Kasumi-1 (cell line): ENCODE measurements at places on chromosomes 1 and 21.

- DNase-seq, result no peak
Measured at GRCh38 chr1:210457568-210457967, 128.9 kb downstream of the HHAT start.

DNA sequence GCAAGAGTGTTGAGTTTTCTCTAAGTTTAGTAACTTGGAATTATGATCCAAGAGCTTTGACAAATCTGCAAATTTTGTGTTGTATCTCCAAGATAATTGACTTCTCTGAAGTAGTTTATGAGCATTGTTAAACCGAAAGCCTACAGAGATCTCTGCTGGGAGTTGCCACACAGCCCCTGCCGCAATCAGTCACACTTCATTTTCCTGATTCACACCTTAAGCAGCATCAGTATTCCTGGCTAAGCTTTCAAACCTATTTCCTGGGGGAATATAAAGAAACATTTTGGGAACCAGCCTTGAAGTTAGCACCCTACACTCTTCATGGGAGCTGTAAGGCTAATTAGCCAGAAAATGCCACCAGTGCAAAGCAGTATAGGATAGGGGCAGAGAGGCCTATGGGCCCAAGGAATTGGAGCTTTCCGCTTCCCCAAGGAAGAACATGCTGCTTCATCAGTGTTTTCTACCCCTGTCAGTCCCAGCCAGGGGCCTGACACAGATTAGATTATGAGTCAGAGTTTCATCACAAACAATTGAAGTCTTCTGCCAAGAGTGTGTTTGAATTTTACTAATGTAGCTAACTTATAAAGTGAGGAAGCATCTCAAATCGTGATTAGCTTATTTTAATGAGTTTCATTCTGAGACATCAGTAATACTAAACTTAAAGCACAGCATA lies 23.2 kb upstream of the CACYBP start:
- no peak for DNase-seq

GRCh38 chr1:213987927-213988506 lies at the start of gene PROX1:
TSS of gene PROX1 (plus strand) at chr1:213987973. CDS start at chr1:213996536, 8,563 bp downstream.
- DNase-seq, result no peak

DNA sequence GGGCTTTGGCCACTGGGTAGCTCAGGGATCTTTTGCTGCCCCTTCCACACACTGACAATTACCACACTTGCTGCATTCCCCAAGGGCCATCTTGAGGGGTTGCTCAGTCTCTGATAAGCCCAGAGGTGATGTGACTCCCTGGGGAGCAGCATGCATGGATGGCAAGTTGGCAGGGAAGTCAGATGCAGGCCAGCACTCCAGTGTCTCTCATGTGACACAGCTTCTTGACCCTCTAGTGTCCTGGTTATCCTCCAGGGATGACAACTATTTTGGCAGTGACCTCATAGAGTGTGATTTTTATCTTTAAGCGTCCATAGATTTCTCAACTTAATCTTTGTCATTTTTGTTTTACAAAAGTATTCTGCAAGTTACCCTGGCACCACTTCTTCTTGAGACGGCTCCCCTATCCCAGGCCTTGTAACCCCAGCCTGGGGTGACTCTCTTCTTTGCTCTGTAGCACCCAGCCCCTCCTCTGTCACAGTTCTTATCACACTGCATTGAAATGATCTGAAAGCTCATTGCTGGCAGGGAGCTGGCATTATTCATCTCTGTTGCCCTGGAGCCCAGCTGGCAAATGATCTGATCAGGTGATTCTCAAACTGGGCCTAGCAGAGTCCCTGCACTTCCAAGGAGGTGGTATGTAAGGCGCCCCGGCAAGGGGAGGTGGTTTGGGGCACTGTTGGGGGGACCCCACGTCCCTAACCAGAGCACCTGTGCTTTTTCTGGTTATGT lies 72.6 kb downstream of the TENT5C start:
- DNase-seq, result no peak

GRCh38 chr1:156212833-156213643 lies at the start of gene PMF1:
TSS of gene PMF1 (plus strand) at chr1:156213007. CDS start at chr1:156213016, 9 bp downstream.
- DNase-seq, result peak; percentile 95

DNA sequence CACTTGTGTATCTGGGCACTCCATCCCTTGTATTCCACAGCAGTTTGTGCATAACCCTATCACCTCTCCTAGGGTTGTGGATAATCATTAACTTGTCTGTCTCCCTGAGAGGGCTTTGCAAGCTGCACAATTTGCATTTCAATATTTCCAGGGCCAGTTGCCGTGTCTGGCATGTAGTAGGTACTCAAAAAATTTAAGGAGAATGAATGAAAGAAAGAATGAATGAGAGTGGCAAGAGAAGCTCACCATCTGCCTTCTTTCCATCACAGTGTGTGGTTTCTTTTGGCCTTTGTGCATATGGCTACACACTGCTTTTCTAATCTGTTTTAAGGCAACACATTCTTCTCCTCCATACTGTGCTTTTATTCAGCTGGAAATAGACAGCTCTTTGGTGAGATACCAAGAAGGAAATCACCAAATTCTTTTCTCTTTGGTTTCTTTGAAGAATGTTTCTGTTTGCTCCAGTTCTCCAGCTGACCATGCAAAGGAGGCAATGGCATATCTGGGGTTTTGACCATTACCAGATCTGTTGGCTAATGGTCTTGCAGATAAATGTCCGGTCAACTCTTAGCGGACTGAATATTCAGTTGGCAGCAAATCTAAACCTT lies 49.4 kb downstream of the NGF start:
- DNase-seq, result no peak

GRCh38 chr1:184577319-184577718 lies 177.3 kb downstream of the EDEM3 start:
- DNase-seq, result no peak

- no peak for DNase-seq
Measured at GRCh38 chr1:2242814-2243725, 15.0 kb downstream of the SKI start.

- DNase-seq, result no peak
Measured at GRCh38 chr1:151504252-151504651, 6.9 kb upstream of the CGN start.

DNA sequence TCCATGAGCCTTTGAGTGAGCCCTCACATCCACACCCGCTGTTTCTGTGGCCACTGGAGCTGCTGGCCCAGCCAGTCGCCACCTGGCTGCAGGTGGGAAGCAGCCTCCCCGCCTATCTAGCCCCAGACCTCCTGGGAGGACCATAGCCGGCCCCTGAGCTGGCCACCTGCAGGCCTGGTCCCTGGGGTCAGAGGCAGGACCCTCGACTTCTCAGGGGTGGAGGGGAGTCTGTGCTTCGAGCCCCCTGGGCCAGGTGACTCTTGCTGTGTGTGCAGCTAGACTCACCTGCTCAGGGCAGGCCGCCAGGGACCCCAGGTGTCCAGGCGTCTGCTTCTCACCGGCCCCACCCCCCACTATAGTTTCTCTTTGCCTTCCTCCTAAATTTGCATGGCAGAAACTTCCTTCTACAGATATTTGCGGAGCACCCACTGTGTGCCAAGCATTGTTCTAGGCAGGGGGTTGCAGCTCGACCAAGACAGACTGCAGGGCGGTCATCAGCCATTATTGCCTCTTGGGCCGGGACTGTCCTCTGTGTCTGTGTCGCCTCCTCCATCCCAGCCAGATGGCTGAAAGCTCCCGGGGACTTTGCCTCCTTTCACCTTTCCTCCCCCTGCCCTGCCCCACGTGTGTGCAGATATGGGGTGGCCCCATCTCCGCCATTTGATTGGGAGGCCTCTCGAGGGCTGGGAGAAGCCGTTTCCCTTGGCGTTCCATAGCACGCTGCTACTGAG lies 27.3 kb downstream of the SPSB1 start:
- DNase-seq, result no peak

DNA sequence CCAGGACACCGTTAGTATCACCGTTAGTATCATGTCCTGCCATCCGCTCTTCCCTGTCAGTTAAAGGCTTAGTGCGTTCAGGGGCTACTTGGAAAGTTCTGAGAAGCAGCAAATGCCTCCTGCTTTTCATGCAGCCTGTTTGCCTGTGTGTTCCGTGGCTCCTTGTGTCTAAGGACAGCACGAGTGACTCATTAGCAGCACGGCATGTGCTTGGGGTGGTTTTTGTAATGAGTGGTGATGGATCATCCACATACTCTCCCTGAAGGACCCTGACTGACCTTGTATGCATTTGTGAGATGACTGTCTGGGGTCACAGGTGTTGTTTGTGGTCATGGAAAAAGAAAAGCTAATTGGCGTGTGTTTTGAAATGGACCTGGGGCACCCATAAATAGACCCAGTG lies 221.9 kb downstream of the PBX1 start:
- no peak for DNase-seq

- no peak for DNase-seq
Measured at GRCh38 chr1:19639999-19640362, 4.1 kb upstream of the NBL1 start.
